Activated CD4-positive, alpha-beta memory T cell treated with anti-CD3 and anti-CD28 coated beads for 36 hours (primary cell): ENCODE measurements at places on chromosomes 2 and 18.

DNA sequence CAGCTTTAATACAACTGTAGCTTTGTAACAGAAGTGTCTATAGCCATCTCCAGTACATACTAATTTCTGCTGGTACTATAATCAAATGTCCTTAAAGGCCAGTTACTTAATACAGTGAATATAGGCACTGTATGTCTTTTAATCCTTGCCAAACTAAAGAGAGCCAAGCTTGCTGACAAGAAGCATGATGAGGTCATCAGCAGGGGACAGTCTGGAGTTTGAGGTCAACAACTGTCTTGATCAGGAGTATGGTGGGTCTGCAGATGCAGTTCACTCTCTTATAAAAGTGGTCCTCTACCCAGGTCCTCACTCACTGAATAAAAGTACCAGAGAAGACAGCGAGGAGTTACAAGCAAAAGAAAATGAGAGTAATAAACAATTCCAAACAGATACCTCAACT lies 219.1 kb downstream of the WDPCP start:
- H3K4me1 ChIP-seq: no peaks in the 10 kb centered on the region
- H3K4me3 ChIP-seq: no peak overlapping the region
- H3K36me3 ChIP-seq: peaks cover 21% of the 10 kb centered on the region
- no peaks in the 10 kb centered on the region for H3K27me3 ChIP-seq

DNA sequence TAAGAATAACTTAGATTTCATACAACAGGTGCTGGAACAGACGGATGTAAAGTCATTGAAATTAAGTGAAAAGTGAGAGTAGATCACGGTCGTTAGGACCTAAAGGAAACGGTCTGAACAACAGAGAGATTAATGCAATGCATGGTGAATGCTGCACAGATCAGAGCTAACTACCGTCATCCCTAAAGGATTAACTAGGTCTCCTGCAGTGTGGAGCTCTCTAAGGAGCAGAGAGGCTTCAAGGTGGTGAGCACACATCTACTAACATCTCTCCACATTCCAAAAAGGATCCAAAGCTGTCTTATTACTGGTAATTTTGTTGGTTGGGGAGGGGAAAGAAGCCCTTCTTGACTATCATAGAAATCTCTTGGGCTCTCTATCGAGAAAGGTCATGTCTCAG lies 75.3 kb downstream of the CABYR start:
- no peaks in the 10 kb centered on the region for H3K36me3 ChIP-seq
- H3K27ac ChIP-seq: no peak overlapping the region
- no peaks in the 10 kb centered on the region for H3K4me1 ChIP-seq
- DNase-seq: no peak

- no peaks in the 10 kb centered on the region for H3K4me1 ChIP-seq
- DNase-seq: no peak
- H3K27me3 ChIP-seq: no peaks in the 10 kb centered on the region
Observed at GRCh38 chr2:17036361-17036760, 370.7 kb upstream of the CYRIA start.

DNA sequence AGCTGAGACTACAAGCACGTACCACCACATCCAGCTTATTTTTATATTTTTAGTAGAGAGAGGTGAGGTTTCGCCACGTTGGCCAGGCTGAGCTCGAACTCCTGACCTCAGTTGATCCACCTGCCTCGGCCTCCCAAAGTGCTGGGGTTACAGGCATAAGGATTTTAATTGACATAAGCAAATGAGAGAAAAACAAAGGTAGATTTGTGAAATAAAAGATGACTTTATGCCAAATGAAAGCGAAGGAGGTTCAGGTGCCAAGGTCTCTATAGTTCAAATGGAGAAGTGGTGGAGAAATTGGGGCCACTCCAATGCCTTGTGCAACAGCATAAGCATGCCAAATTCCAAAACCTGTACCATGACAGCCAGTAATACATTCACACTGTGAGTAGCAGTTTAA lies 180.6 kb downstream of the MREG start:
- H3K4me3 ChIP-seq: no peak overlapping the region
- peaks cover 3% of the 10 kb centered on the region for H3K27me3 ChIP-seq
- H3K27ac ChIP-seq: no peak overlapping the region

GRCh38 chr2:12286347-12286746 lies 430.4 kb upstream of the TRIB2 start:
- no peak for DNase-seq
- H3K4me3 ChIP-seq: no peak overlapping the region
- peaks cover 16% of the 10 kb centered on the region for H3K4me1 ChIP-seq

GRCh38 chr2:38509314-38509946 lies 93.3 kb downstream of the HNRNPLL start:
- no peaks in the 10 kb centered on the region for H3K4me1 ChIP-seq
- H3K4me3 ChIP-seq: no peak overlapping the region
- H3K27me3 ChIP-seq: peaks cover 2% of the 10 kb centered on the region
- no peak overlapping the region for H3K27ac ChIP-seq
